ENCODE measurements at places on chromosomes 11 and 22.

DNA sequence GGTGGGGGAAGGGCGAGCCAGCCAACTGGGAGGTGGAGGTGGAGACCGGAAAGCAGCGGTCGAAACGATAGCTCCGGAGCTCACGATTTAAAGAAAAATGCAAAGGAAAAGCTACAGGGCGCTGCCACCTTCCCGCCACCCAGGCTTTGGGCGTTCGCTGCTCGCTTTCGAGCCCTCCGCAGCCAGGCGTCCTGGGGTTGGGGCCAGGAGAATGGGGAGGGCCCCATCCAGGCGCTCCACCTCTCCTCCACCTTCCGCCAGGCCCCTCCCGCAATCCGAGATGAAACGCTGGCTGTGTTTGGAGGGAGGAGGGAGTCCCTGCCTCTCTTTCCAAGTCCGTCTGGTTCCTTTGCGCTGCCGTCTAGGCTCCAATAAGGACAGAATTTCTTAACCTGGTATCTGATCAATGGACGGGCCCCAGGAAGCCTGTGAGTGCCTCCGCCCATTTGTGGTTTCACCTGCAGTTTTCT is 483 bp upstream of the ABTB2 start:
- DNase-seq, result peak; percentile 82

DNA sequence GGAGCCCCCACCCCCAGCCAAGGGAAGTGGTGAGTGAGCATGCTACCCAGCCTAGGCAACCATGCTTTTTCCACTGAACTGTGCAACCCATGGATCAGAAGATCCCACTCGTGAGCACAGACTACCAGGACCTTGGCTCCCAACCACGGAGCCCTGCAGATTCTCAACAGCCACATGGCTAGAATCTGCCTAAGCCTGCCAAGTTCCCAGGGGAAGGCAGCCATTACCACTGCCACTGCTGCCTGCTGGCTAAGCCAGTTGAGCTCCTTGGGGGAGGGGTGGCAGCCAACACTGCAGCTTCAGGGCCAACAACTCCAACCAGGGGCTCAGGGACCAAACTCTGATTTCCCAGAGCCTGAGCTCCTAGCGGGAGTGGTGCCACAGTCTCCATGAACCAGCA is 195.8 kb downstream of the DLG2 start:
- no peak for DNase-seq

- peak; percentile 54 for DNase-seq
These were observed 34.4 kb upstream of the RCN1 start for GRCh38 chr11:32056438-32056837.

DNA sequence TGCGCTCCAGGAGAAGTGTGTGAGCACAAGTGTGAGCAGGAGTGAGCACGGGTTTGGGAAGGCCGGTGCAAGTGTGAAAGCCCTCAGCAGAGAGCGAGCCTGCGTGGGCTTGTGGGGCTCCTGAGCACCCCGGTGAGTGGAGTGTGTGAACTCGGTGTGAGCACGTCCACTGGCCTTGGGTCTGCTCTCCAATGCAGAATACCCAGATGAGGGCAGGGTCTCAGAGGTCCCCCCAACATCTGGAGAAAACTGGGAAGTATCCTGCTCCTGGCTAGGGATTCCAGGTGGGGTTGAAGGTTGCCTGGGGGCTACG is 1.2 kb downstream of the ESRRA start:
- no peak for DNase-seq

DNA sequence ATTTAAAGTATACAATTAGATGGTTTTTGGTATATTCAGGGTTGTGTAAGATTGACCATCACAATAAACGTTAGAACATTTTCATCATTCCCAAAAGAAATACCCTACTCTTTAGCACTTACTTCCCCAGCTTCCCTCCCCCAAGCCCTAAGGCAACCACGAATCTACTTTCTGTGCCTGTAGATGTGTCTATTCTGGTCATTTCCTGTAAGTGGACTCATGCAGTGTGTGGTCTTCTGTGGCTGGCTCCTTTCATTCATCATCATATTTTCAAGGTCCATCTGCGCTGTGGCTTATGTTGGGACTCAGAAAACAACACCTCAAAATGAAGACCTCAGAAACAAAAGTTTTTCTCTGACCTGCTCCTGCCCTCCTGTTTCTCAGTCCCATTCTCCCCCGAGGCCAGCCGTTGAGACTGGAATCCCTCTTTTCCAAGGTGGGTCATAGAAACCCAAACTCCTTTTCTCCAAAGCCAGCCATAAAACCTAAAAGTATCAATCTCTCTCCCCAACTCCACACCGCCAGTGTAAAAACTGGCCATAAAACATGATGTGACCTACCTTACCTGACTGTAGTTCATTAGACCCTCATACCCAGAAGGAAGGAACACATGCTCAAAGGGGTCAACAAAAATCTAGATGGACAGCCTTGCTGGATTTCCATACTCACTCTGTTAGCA is 12.9 kb upstream of the TMPRSS13 start:
- no peak for DNase-seq

- DNase-seq, result no peak
These were observed 1.5 kb downstream of the SLC7A4 start for GRCh38 chr22:21030621-21031544.

DNA sequence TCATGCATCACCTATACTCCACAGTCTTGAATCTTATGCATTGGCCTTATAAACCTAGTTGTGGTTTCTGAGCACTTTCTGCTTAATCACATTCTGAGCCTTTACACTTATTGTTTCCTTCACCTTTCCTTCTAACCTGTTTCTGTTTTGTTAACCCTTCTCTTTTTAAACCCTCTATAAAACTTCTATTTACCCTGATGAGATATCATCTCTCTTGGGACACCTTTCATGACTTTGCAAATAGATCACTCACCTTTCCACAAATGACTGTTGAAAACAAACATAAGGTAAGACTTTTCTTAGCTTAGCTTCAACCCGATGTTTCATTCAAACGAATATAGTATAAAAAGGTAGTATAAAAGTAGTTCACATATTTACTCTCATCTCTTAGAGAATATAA is 483.6 kb downstream of the FAM181B start:
- DNase-seq, result no peak

DNA sequence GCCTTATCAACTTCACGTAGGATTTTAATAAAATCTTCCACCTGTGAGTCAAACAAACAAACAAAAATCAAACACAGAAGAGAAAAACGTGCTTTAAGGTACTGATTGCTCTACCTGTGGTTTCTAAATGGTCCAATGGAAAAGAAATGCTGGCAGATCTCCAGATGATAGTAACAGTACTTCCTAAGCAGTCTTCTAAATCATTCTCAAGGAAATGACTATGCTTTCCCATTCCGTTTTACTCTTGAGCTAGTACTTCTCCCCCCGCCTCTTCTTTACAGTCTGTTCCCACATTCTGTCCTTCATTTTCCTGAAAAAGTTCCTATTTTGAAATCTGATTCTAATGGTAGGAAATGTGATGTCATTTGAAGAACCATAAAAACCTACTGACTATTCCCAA is 25.4 kb downstream of the SAAL1 start:
- no peak for DNase-seq

DNA sequence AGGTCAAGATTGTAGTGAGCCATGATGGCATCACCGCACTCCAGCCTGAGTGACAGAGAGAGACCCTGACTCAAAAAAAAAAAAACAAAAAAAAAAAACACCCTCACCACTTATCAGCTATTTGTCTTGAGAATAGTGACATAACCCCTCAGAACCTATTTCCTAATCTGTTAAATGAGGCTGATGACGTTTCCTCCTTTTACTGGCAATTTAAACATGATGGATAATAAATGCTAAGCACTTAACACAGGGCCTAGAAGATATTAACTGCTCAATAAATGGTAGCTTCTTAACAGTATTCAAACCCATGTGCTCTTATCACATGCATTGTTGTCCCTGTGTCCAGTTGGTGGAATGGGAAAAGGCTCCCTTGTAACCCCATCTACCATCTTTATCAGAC is 34.6 kb downstream of the LIMK2 start:
- DNase-seq, result no peak

DNA sequence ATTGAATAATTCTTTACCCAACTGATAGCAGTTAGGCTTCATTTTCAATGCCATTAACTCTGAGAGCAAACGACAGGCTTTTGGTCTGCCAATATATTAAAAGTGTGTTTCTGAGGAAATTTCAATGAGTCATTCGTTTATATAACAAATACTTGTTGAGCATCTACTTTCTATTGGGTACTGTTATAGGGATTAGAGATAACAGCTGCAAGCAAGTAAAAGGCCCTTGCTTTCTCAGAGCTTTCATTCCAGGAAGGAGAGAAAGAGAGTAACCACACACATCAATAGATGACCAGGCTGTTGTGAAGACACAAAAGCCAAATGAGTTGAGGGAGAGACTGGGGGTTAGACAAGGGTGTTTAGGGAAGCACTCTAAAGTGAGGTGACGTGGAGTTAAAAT is 35.7 kb downstream of the CD44 start:
- no peak for DNase-seq

- DNase-seq, result no peak
These were observed 3.6 kb upstream of the CCND1 start for GRCh38 chr11:69637198-69637940.

Data from femur (tissue), 1 donor.